Esophagus mucosa (tissue), 1 donor: ENCODE measurements at places on chromosomes 1 and 21. TPM values are rescaled to one million over a fixed set of nuclear protein-coding genes. Genes with fewer than 3 reads are reported as not detected.

DNA sequence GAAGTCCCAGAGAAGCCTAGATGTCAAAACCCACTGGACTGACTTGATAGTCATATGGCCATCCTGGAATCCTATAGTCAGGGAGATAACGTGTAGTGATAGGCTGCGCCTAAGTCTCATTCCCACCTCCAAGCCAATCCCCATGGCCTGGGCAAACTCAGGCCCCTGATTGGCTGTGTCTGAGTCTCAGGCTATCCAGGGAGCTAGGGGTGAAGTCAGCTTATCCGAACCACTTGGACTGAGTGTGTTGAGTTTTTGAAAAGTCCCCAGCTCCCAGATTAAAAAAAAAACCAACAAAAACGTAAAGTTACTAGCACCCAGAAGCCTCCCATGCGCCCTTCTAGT, 51.6 kb downstream of the PIK3CD start:
- ATAC-seq = no peak

DNA sequence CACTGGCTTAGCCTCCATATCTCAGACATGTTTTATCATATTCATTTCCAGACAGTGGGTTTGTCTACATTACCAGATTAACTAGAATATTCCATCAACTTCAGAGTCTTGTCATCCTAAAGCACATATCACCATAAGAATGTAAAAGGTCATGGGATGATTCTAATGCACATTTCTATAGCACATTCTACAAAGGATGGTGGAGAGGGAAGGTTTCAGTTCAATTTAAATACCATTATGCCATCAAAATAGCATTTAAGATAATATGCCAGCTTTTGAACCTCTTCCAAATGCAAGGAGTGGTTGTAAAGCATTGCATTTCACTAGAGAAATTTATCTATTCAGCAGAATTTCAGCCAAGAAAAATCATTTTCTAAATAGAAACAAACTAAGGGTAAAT, 970.5 kb downstream of the TTLL7 start:
- ATAC-seq = no peak

DNA sequence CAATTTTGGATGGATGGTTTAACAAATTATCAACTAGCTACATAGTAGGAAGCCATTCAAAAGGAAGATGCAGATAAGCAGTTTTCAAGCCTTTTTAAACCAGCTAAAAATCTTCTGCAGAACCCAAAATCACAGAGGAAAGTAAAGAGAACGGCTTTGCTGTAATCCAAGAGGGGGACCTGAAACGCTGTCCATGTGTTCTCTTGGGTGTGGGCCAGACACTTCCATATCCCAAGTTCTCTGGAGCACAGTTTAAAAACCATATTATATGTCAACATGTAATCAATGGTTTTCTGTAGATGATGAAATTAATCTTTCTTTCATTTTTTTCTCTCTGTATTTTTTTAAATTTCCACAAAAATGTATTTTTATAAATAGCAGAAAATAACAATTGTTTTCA, 90.5 kb downstream of the SELENOF start:
- no peak for ATAC-seq

- ATAC-seq = peak; percentile 73
These were observed 9.1 kb downstream of the PTGFRN start for GRCh38 chr1:116918714-116919357.

DNA sequence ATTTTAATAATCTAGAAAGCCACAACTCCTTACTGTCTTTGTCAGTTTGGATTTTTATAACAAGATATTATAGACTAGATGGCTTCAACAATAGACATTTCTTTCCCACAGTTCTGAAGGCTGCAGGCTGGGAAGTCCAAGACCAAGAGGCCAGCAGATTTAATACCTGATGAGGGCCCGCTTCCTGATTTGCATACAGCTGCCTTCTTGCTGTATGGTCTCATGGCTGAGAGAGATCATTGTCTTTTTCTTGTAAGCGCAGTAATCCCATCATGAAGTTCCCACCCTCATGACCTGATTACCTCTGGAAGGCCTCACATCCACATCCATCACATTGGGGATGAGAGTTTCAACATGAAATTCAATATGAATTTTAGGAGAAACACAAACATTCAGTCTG, 9.8 kb downstream of the RPS6KC1 start:
- ATAC-seq = no peak

- ATAC-seq = peak; percentile 88
These were observed 15.6 kb upstream of the TACSTD2 start for GRCh38 chr1:58592522-58593134.

DNA sequence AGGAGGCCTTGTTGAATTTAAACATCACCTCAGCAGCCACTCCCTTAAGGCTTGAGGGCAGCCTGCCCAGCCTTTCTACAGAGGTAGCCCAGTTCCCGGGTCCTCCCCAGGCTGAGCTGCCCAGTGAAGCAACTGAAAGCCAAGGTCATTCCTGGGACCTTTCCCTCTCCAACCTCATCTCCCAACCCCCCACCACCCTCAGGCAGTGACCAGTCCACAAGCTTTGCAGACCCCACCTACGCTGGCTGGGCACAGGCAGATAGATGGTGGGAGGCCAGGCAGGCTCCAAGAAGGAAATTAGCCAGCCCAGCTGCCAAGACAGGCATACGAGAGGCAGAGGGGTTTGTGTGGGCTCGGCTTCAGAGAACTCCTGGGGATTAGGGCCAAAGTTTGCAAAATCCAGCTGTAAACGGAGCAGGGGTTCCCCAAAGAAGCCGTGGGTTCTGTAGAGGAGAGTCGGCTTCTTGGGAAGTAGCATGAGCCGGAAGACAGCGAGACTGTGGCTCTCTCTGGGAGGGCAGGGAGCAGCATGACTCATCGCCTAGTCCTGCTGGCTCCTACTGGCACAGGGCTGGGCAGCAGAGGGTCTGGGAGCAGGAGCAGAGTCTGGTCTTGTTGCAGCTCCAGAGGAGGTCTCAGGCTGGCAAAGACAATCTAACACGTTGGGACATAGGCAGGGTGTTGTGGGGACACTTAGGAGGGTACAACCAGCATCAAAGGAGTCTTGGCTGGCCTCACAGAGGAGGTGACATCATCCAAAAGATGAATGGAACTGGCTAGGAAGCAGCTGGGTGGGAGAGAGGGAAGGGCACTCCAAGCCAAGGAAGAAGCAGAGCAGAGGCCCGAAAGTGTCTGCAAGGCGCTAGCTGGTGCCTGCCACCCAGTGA, 2.8 kb upstream of the ZC3H12A start:
- peak; percentile 56 for ATAC-seq

GRCh38 chr1:55696891-55697290, 481.7 kb upstream of the USP24 start:
- no peak for ATAC-seq

GRCh38 chr21:33974513-33975468, 59.2 kb upstream of the ATP5PO start:
- ATAC-seq = no peak

The AMY1C gene
- total RNA-seq = not detected

DNA sequence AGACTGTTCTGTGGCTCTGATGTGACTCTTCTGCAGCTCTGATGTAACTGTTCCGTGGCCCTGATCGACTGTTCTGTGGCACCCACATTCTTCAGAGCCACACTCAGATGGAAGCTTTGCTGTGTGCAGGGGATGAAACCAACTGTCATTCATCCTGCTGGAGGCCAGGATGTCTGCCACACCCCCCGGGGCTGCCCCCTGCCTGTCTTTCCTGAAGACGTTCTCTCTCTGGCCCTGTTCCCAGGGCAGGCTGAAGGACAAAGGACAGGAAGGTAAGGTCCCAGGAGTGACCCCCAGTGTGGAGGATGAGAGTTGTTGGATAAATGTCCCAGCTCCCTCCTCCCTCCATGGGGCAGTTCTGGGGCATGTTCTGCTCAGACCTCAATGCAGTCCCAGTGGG, 29.4 kb upstream of the UMODL1 start:
- no peak for ATAC-seq

The LCA5L gene
- 0.80 TPM for total RNA-seq

DNA sequence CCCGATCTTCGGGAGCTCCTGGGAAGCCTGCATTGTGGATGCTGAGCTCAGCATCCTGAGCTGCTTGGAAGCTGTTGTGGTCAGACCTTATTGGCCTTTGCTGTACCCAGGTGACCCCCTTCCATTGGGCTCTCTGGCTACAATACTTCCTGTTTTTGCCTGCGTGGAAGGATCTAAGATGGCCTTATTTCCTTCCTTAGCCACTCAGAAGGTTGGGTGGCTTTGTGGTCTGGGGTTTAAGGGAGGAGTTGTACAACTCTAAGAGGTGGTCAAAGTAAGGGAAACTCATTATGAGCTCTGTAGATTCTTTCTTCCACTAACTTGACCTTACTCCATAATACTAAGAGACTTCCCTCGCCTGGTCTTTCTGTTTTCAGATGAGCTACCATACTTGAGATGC, 17.7 kb downstream of the PFKFB2 start:
- no peak for ATAC-seq

DNA sequence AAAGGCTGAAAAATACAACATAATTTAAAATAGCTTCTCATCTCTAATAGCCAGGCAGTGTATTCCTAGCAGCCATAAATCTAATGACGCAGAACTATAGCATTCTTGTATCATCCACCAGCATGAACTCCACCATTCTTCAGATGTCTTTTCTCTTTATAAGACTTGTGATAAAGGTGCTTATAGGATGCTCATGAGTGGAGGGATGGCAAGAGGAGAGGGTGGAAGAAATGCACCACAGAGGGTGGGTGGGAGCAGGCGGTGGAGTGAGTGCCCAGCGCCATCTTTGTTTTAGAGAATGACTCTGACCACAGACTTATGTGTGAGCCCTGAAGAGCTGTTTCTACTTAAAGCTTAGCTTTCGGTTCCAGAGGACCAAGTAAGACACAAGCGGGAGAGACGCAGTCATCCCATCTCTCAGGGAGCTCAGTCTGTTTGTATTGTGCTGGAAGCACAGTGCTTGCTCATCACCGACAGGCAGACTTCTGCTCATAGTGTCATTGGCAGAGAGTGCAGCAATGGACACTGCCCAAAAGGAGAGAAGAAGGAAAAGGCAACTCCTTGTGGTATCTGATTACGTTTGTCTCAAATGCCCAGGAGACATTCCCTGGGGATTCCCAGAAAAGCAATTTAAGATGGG, 65.6 kb downstream of the KCNJ15 start:
- no peak for ATAC-seq

The PSRC1 gene
- 10.9 TPM for total RNA-seq

The OR10Z1 gene
- not detected for total RNA-seq

The SLC26A9 gene
- total RNA-seq = 2.3 TPM

GRCh38 chr1:29756498-29756897, 520.2 kb downstream of the PTPRU start:
- ATAC-seq = no peak
